ENCODE measurements at places on chromosomes 6 and 20.

DNA sequence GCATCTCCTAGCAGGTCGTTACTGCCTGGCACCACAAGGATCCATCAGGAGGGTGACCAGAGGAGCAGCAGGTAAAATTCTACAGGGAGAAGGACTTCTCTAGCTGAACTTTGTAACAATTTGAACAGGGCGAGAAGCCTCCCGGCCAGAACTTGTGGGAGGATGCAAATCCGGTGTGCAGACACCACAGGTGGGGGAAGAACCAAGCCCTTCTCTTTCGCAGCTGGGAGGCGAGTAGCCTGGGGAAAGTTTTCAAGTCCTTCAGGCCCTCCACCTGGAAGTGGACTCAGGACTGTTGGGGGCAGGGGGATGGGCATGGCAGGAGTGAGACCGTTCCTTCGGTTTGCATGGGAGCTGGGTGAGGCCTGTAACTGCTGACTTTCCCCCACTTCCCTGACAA lies 42.7 kb upstream of the FAM210B start:
- H3K4me1 ChIP-seq = no peaks in the 10 kb centered on the region
- H3K27ac ChIP-seq = no peak overlapping the region
- H3K4me3 ChIP-seq = no peak overlapping the region
- no peak for DNase-seq
- H3K27me3 ChIP-seq = no peaks in the 10 kb centered on the region
- no peaks in the 10 kb centered on the region for H3K36me3 ChIP-seq

DNA sequence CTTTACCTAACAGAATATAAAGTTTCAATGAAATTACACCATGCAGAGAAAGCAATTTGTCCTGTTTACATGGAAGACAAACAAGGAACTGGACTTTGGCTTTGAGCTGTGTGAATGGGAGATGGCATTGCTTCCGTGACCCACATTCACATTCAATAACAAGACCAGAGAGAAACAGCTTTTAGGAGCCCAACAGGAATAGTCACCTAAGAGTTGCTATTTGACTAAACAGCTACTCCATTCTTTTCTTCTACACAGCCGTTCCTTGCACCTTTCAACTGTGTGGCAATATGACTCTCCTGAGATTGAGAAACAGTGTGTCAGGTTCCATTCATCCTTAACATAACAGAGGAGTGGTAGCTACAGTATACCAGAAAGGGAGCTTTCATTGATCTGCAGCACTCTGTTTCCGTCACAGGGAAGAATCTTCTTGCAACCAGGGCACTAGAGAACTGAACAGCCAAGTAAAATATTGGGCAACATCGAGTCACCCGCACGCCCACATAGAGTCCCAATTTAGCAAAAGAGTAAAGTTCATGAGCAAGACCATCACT lies 355.1 kb downstream of the HAO1 start:
- H3K27me3 ChIP-seq = no peaks in the 10 kb centered on the region
- H3K4me1 ChIP-seq = no peaks in the 10 kb centered on the region
- H3K27ac ChIP-seq = no peak overlapping the region
- H3K36me3 ChIP-seq = no peaks in the 10 kb centered on the region

DNA sequence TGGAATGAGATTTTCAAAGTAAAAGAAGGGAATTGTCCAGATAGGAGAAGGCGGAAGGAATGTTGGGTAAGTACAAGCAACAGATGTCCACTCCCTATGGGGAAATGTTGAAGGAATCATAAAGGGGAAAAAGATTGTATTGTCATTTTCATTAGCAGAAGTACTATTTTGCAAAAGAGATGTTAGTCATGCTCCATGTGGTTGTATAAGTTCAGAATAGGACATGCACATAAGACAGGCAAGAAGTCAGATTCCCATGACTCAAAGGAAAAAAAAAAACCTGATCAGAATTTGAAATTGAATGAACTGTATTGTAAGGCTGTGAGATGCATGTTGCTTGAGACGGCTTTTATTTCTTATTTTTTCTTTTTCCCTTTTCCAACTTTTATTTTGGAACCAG lies 36.8 kb downstream of the GRM1 start:
- H3K4me1 ChIP-seq = no peaks in the 10 kb centered on the region
- no peak overlapping the region for H3K27ac ChIP-seq
- no peaks in the 10 kb centered on the region for H3K36me3 ChIP-seq

- H3K27me3 ChIP-seq = no peaks in the 10 kb centered on the region
- no peaks in the 10 kb centered on the region for H3K4me1 ChIP-seq
- H3K27ac ChIP-seq = no peak overlapping the region
- H3K36me3 ChIP-seq = no peaks in the 10 kb centered on the region
These were observed 120.1 kb downstream of the AGPAT4 start for GRCh38 chr6:161153725-161154124.

DNA sequence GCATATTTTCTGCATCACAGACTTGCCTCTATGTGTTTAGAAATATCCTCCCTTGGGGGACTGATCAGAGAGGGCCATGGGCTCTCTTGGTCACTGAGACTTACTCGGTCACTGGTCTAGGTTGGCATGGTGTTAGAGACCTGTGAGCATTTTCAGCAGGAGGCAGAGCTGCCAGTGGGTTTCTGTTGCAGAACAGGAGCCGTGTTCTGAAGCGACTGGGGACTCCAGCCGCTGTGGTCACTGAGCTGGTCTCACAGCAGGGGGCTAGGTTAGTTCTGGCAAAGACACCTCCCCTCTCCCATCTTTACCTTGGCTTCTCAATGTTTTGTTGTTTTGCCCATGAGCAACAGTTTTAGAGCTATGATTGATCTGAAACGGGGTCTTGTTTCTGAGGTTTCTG lies 8.7 kb downstream of the TMEM181 start:
- no peaks in the 10 kb centered on the region for H3K4me1 ChIP-seq
- H3K36me3 ChIP-seq = no peaks in the 10 kb centered on the region
- no peak for DNase-seq
- H3K4me3 ChIP-seq = no peak overlapping the region
- no peak overlapping the region for H3K27ac ChIP-seq
- no peaks in the 10 kb centered on the region for H3K27me3 ChIP-seq

- no peaks in the 10 kb centered on the region for H3K4me1 ChIP-seq
- no peak for DNase-seq
- no peak overlapping the region for H3K27ac ChIP-seq
- H3K27me3 ChIP-seq = no peaks in the 10 kb centered on the region
These were observed 427.4 kb upstream of the JARID2 start for GRCh38 chr6:14818422-14818884.

- no peak overlapping the region for H3K4me3 ChIP-seq
- no peak overlapping the region for H3K27ac ChIP-seq
- H3K4me1 ChIP-seq = peaks cover 10% of the 10 kb centered on the region
These were observed 187.5 kb downstream of the BACH2 start for GRCh38 chr6:90109141-90109540.

- H3K27me3 ChIP-seq = no peaks in the 10 kb centered on the region
- H3K4me1 ChIP-seq = peaks cover 16% of the 10 kb centered on the region
- DNase-seq = no peak
- H3K4me3 ChIP-seq = no peak overlapping the region
- no peaks in the 10 kb centered on the region for H3K36me3 ChIP-seq
These were observed 217.7 kb upstream of the RIN2 start for GRCh38 chr20:19540392-19540791.

GRCh38 chr6:89022798-89023197 lies 57.8 kb upstream of the PNRC1 start:
- H3K27me3 ChIP-seq = no peaks in the 10 kb centered on the region
- H3K4me1 ChIP-seq = peaks cover 32% of the 10 kb centered on the region
- DNase-seq = no peak
- no peak overlapping the region for H3K4me3 ChIP-seq
- H3K36me3 ChIP-seq = no peaks in the 10 kb centered on the region

GRCh38 chr6:111204305-111204704 lies 117.0 kb downstream of the SLC16A10 start:
- H3K4me1 ChIP-seq = peaks cover 25% of the 10 kb centered on the region
- H3K4me3 ChIP-seq = no peak overlapping the region
- no peaks in the 10 kb centered on the region for H3K27me3 ChIP-seq
- H3K27ac ChIP-seq = peak overlapping the region; percentile 69
- no peak for DNase-seq

- H3K27ac ChIP-seq = no peak overlapping the region
- H3K4me1 ChIP-seq = no peaks in the 10 kb centered on the region
- H3K36me3 ChIP-seq = no peaks in the 10 kb centered on the region
- no peaks in the 10 kb centered on the region for H3K27me3 ChIP-seq
- no peak overlapping the region for H3K4me3 ChIP-seq
These were observed 182.1 kb upstream of the EXOC2 start for GRCh38 chr6:875012-875411.

- peaks cover 10% of the 10 kb centered on the region for H3K27me3 ChIP-seq
- H3K4me3 ChIP-seq = peak overlapping the region; percentile 59
- H3K27ac ChIP-seq = peak overlapping the region; percentile 80
- peaks cover 19% of the 10 kb centered on the region for H3K4me1 ChIP-seq
These were observed 4.9 kb downstream of the TCF15 start for GRCh38 chr20:605237-605636.

- H3K36me3 ChIP-seq = no peaks in the 10 kb centered on the region
- H3K27me3 ChIP-seq = no peaks in the 10 kb centered on the region
- H3K27ac ChIP-seq = no peak overlapping the region
- H3K4me3 ChIP-seq = no peak overlapping the region
These were observed 60.7 kb downstream of the EYA4 start for GRCh38 chr6:133301835-133302234.

- H3K4me1 ChIP-seq = peaks cover 41% of the 10 kb centered on the region
- no peak for DNase-seq
- no peaks in the 10 kb centered on the region for H3K27me3 ChIP-seq
- H3K36me3 ChIP-seq = no peaks in the 10 kb centered on the region
- no peak overlapping the region for H3K4me3 ChIP-seq
These were observed 155.0 kb downstream of the CFAP61 start for GRCh38 chr20:20207291-20207690.

DNA sequence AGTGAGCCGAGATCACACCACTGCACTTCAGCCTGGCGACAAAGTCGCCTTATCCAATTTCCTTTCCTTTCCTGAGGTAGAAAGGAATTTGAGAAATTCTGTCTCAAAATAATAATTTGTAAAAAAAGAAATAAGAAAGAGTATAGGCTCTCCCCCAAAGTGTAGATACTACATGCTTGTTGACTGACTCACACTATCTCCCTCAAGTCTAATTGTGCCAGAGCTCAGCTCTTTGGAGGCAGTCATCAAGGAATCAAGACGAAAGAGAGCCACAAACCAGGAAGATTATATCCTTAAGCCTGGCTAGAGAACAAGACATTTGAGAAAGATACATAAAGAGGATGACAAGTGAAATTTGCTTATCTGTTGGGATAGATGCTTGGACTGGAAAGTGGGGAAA lies 3.7 kb upstream of the FKBPL start:
- H3K27me3 ChIP-seq = no peaks in the 10 kb centered on the region
- H3K36me3 ChIP-seq = no peaks in the 10 kb centered on the region
- H3K4me1 ChIP-seq = peaks cover 10% of the 10 kb centered on the region
- H3K27ac ChIP-seq = no peak overlapping the region
- no peak overlapping the region for H3K4me3 ChIP-seq

DNA sequence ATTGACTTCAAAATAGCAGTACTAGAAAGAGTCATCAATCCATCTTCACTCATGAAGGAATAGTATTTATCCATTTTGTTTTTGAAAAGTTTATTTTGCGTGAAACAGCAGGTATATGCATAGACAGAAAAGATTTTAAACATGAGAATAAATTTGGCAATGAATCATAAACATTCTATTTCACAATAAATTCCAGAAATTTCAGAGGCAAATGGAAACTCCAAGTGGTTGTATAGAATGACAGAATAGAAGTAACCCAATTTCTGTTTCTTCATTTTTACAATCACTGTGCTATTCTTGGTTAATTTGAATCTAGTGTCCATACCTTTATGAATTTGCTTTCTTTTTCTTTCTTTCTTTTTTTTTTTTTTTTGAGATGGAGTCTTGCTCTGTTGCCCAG lies 173.0 kb upstream of the ECI2 start:
- H3K4me1 ChIP-seq = no peaks in the 10 kb centered on the region
- no peaks in the 10 kb centered on the region for H3K36me3 ChIP-seq
- H3K27me3 ChIP-seq = no peaks in the 10 kb centered on the region
- DNase-seq = no peak
- H3K27ac ChIP-seq = no peak overlapping the region
- H3K4me3 ChIP-seq = no peak overlapping the region

DNA sequence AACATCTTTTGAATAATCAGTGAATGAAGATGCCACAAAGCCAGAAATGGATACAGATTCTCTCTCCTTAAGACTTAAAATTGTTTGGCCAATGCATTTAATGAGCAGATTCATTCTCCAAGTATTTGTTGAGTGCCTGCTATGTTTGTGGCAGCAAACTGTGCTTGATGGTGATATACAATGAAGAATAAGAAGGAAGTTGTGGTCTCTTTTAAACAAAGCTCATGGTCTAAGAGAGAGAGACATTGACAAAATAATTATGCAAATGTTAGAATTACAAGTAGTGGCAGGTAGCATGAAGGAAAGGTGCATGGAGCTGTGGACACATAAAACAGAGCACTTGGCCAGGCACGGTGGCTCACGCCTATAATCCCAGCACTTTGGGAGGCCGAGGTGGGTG lies 28.3 kb downstream of the NFATC2 start:
- H3K4me1 ChIP-seq = no peaks in the 10 kb centered on the region
- no peak overlapping the region for H3K4me3 ChIP-seq
- no peaks in the 10 kb centered on the region for H3K27me3 ChIP-seq
- no peaks in the 10 kb centered on the region for H3K36me3 ChIP-seq
- no peak overlapping the region for H3K27ac ChIP-seq
- no peak for DNase-seq

DNA sequence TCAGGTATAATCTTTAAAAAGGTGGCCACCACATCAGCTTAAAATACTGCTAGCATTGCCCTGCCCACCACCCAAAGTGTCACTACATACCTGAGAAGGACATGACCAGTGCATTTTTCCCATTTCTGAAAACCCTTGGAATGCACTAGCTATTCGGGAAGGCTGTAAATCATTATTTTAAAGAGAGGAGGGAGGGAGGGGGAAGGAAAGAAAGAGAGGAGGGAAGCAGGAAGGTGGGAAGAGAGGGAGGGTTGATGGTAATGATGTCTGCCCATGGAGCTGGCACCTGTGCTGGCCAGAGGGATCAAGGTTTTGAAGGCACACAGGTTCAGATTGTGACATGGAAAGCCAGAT lies 32.4 kb downstream of the VAPB start:
- no peaks in the 10 kb centered on the region for H3K4me1 ChIP-seq
- no peak overlapping the region for H3K27ac ChIP-seq
- no peaks in the 10 kb centered on the region for H3K27me3 ChIP-seq
- H3K36me3 ChIP-seq = no peaks in the 10 kb centered on the region

DNA sequence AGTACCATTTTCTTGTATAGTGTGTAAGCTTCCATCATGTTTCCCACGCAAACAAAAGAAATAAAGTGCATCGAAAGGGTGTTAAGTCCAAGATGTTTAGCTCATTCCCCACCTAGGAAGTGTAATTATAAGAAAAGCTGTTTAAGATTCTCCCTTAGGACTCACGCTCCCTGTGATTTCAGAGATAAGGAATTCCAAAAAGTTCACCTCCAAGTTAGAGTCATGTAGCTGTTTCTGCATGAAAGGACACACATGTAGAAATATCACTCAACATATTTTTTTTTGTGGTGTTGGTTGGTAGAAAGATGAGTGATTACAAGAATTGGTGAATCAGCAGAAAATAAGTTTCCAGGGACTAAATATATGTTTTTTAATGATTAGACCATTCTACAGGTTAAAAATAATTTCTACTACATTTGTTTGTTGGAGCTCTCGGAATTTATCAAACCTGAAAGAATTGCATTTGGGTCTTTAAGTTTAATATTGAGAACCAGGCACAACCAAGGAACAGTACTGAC lies 10.4 kb downstream of the OPN5 start:
- H3K4me1 ChIP-seq = no peaks in the 10 kb centered on the region
- H3K4me3 ChIP-seq = no peak overlapping the region
- no peaks in the 10 kb centered on the region for H3K36me3 ChIP-seq
- DNase-seq = no peak
- no peak overlapping the region for H3K27ac ChIP-seq

GRCh38 chr6:125863023-125863422 lies 72.3 kb downstream of the NCOA7 start:
- H3K27me3 ChIP-seq = no peaks in the 10 kb centered on the region
- no peaks in the 10 kb centered on the region for H3K36me3 ChIP-seq
- H3K27ac ChIP-seq = no peak overlapping the region
- no peak overlapping the region for H3K4me3 ChIP-seq

All from gastrocnemius medialis (tissue), 4 donors.